Cortex of kidney (tissue), 1 donor: ENCODE measurements at places on chromosomes 12 and 14.

- DNase-seq: no peak
These were observed 103.6 kb downstream of the TMEM30B start for GRCh38 chr14:61177279-61178225.

- DNase-seq: no peak
These were observed 66.2 kb downstream of the IRF2BPL start for GRCh38 chr14:76962303-76962660.

- no peak for DNase-seq
These were observed 109.4 kb upstream of the NOS1 start for GRCh38 chr12:117470804-117471203.

- no peak for DNase-seq
These were observed 374.5 kb downstream of the EMP1 start for GRCh38 chr12:13571035-13571434.

DNA sequence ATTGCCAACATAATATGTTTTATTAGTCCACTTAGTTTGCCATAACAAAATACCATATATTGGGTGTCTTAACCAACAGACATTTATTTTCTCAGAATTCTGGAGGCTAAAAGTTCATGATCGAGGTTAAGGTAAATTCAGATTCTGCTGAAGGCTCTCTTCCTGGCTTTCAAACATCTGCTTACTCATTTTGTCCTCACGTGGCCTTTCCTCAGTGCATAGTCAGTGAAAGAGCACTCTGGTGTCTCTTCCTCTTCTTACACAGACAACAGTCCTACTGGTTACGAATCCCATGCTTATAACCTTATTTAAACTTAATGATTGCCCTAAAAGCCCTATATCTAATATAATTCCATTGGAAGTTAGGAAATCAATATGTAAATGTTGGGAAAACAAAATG, 479.7 kb downstream of the FSCB start:
- no peak for DNase-seq

- DNase-seq: no peak
These were observed 23.8 kb downstream of the JAG2 start for GRCh38 chr14:105144666-105145380.

DNA sequence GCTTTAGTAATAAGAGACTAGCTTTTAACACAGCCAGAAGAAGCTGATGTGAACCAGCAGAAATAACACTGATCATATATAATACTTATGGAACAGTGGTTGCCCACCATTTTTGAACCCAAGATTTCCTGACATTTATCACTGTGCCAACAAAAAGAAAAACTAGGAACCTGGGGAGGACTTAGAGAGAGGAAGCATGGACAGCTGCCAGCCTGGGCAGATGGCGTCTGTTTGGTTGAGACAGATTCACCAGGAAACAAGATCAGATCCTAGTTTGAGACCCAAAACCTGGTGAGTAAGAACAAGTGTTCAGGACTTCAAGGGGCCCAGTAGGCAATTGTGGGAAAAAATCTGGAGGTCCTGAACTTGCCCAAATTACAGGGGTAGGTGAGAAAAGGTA, 95.3 kb downstream of the BICD1 start:
- no peak for DNase-seq
